Epithelial cell of esophagus (primary cell): ENCODE measurements at places on chromosomes 4 and X.
A peak's percentile ranks its signal among the peaks of the same experiment; 100 is the strongest.

DNA sequence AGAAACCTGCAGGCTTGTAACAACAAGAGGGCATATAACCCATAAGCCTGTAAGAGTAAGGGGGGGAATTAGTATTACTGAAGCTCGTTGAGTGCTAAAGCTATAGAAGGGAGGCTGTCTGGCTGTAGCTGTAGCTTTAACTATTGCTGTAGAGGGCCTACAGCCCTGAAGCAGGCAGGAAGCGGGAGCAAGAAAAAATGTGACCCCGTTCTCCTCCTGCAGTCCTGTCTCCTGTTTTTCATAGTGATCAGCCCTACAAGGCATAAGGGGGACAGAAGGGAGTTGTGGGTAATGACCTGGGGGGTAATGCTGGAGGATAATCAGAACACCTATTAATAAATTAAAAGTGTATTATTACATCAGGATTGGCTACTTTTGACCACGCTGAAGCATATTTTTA lies 206.9 kb upstream of the MAB21L2 start:
- DNase-seq: no peak

DNA sequence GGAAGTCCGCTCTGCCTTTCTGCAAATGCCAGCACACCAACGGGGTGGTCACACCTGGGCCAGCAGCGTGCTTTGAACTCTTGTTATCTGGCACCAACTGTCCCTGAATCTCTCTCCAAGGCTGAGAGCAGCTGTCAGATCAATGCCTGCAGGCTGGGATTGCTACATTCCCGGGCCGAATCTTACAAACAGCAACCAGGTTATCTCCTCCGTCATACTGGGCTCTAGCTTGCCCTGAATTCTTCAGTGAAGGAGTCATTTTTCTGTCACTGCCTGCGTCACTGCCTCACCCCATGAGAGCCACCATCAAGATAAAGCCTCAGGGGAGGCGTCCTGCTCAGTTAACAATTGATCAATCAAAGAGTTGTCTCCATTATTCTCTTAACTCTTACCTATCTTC lies 329.4 kb upstream of the PPARGC1A start:
- DNase-seq: peak; percentile 87

DNA sequence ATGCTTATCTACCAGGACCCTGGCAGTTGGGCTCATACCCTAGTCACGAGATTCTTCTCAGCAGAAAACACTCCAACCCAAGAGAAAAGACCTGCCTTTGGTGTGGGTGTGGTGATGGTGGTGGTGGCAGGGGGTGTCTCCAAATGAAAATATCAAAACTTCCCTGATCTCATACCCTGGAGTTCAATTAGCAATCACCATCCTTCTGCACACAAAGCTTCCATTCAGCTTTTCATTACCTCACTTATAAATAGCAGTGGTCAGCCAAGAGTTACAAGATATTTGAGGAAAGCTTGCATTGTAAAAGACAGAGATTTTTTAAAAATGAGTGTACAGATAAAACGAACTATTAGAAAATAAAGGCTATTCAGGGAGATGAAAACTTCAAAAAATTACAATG lies 580.8 kb upstream of the MAGEB2 start:
- DNase-seq: no peak

DNA sequence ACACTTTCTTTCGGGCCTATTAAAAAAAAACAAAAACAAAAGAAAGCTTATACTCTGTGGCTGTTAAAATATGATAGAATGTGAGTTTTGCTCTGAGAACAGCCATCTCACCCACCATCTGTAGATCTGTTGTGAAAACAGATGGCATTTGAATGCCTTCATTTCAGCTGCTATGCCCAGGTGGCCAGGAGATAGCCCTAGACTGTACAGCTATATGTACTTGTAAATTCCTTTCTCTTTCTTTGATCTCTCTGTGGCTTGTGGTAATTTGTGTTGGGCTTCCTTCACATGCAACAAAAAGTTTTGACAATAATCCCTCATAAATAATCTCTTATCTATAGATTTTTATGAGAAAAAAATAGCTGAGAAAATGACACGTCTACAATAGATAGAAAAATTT lies 38.1 kb downstream of the PNPLA4 start:
- DNase-seq: no peak

- no peak for DNase-seq
These were observed 129.5 kb downstream of the KCNIP4 start for GRCh38 chr4:21819086-21819485.

DNA sequence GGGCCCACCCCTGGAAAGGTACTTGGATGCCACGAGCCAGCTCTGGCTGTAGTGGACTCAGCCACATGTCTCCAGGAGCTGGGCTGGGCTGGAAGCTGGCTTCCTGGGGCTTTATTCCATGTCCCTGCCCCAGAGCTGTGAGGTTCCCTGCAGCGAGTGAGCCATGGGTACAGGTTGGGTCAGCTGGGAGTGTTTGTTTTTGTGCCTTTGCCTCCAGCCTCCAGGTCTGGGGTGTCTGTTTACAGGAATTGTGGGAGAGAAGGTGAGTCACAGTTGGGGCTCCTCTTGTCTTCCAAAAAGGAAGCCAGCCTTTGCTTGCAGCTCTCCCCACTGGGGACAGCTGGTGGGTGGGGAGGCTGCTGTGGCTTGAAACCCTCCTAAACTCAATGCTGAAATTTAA lies 21.5 kb downstream of the SORCS2 start:
- DNase-seq: no peak

GRCh38 chr4:15781427-15782095 lies 3.4 kb downstream of the CD38 start:
- DNase-seq: peak; percentile 19

DNA sequence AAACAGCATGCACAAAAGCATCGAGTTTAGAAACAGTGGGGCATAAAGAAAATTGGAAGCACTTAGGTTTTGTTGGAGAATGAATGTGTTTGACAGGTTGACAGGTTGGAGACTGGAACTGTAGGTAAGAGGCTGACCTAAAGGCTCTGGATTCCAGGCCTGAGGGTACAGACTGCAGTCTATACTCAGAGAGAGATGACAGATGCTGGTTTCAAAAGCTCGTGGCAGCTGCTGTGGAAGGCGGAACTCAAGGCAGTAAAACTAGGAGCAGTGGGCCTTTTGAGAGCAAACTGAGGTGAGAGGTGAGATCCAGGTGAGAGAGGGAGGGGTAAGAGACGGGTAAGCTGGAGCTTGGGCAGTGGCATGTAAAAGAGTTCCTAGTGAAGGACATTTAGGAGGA lies 415.2 kb downstream of the TRIML1 start:
- DNase-seq: no peak

- DNase-seq: peak; percentile 1
These were observed 91.5 kb upstream of the PPARGC1A start for GRCh38 chr4:23981328-23981727.

- peak; percentile 79 for DNase-seq
These were observed 147.5 kb downstream of the TSPAN5 start for GRCh38 chr4:98510757-98511517.

GRCh38 chr4:74395633-74396032 lies 30.7 kb downstream of the EREG start:
- no peak for DNase-seq

DNA sequence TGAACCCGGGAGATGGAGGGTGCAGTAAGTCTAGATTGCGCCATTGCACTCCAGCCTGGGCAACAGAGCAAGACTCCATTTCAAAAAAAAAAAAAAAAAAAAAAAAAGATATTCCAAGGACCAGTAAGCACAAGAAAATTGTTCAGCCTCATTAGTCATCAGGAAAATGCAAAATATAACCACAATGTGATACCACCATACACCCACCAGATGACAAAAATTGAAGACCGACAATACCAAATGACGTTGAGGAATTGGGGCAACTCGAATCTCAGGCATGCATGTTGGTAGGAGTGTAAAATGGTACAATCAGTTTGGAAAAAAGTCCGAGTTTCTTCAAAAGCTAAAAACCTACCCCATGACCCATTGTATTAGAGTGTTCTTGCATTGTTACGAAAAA lies 130.2 kb upstream of the FAM9B start:
- DNase-seq: no peak

DNA sequence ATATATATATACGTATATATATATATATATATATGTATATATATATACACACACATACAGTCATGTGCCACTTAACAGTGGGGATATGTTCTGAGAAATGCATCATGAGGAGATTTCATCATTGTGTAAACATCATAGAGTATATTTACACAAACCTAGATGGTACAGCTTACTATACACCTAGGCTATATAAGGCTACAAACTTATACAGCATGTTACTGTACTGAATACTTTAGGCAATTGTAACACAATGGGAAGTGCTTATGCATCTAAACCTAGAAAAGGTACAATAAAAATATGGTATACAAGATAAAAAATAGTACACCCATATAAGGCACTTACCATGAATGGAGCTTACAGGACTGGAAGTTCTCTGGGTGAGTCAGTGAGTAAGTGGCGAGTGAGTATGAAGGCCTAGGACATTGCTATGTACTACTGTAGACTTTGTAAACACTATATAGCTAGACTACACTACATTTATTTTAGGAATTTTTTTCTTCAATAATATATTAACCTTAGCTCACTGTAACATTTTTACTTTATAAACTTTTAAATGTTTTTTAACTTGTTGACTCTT lies 13.2 kb upstream of the CCSER1 start:
- peak; percentile 57 for DNase-seq

DNA sequence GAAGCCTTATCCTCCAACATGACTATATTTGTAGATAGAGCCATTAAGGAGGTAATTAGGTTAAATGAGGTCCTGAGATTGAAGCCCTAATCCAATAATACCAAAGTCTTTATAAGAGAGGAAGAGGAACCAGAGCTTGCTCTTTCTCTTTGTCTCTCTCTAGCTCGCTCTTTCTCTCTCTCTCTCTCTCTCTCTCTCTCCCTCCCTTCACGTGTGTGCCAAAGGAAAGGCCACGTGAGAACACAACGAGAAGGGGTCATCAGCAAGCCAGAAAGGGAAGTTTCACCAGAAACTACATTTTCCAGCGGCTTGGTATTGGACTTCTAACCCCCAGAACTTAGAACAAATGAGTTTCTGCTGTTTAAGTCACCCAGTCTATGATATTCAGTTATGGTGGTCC lies 1540.5 kb downstream of the C4orf33 start:
- DNase-seq: no peak

- no peak for DNase-seq
These were observed 2.3 kb upstream of the HPRT1 start for GRCh38 chrX:134457708-134458107.

DNA sequence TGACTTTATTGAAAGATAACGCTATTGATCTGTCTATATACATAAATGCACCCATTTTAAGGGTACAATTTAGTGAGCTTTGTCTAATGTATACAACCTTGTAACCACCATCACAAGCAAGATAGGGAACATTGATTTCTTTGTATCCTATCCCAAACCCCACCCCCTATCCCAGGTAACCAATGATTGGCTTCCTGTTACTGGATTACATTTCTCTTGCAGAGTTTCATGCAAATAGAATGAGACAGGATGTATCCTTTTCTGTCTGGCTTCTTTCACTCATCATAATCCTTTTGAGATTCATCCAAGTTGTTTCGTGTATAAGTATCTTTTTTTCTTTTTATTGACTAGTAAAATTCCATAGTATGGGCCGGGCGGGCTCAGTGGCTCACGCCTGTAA lies 1.6 kb upstream of the GRIPAP1 start:
- DNase-seq: peak; percentile 4

DNA sequence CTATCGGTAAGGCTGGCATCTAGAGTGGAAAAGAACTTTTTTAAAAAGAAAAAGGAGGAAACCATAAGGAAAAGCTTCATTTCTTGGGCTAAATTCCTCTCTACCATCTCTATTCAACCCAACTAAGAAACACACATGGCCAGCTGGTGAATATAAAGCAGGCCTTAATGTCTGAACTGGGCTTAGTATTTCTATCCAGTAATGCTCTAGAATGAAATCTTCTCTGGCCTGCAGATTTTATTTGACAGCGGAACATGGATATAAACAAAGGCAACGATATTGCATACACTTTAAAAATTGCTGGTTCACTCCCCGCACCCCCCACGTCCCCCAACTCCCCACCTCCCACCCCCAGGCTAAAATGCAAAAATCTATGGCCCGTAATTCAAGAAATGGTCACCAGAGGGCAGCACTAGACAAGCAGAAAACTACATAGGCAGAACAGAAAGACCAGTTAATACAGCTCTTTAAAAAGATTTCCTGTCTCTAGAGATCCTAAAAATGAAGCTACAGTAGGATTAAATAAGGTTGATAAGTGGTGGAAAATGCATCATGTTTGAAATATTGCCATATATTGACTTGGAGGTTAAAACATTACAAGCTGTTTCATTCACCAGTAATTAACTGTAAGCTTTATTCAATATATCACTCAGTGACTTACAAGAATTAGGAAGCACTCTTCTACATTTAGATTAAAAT lies 155.2 kb upstream of the GALNT7 start:
- peak; percentile 47 for DNase-seq

GRCh38 chrX:96774116-96774515 lies 89.5 kb downstream of the DIAPH2 start:
- no peak for DNase-seq

GRCh38 chr4:55610381-55610780 lies 18.3 kb upstream of the PDCL2 start:
- no peak for DNase-seq

DNA sequence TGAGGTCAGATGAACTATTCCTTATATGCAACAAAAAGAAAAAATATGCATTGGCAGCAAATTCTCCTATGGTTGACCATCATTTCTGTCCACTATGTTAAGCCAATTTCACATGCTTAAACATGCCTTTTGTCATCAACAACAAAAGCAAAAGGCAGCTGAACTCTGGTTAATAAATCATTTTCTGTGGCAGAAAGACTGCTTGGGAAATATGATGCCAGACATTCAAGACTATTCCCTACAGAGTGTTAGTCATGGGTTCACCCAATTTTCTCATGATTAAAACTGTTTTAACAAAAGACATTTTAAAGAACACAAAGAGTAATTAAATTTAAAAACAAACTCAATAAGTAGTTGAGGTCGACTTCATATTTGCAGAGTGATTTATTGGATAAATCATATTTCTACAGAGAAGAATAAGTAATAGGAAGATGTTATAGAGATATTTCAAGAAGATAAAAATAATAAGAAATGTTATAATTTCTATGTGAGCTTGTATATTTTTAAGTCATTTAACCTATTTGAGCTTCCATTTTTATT lies 890.6 kb downstream of the STPG2 start:
- DNase-seq: peak; percentile 46

DNA sequence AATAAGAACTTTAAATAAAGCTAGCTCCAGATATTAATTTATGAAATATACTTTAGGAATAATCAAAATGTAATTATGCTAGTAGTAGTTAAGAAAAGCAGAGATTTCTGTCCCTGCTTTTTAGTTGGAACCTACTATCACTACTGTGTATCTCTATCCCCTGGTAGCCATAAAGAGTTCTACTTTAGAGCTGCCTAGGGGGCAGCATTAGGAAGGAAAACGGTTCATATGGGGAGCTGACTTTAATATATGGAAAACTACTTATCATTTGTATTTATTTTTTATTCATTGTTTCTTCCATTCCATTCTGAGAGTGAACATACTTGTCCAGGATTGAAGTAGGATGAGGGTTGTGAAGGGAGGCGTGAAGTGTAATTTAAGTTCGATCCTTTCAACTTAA lies 40.9 kb downstream of the CPEB2 start:
- peak; percentile 21 for DNase-seq

DNA sequence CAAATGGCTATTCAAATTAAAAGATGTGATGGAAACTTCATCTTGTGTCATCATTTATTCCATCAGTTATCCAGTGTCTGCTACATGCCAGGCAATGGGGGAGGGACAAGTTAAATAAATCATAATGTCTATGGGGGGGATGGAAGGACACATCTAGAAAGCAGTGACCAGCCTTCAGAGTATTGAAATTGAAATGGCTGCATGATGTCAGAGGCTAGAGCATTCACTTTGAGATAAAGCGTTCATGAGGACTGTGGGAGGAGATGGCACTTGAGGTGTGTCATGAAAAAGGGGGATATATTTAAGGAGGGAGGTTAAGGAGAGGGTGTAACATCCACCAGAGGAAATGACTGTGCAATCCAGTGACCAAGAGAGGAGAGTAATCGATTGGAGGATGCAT lies 50.6 kb downstream of the SLIT2 start:
- DNase-seq: no peak
